ENCODE measurements at places on chromosomes 5 and 9. TPM values are rescaled to one million over a fixed set of nuclear protein-coding genes. Genes with fewer than 3 reads are reported as not detected.

The RNF180 gene
- not detected for polyA plus RNA-seq

The PLAC8L1 gene
- polyA plus RNA-seq = not detected

The SLC6A3 gene
- polyA plus RNA-seq = not detected

The TMEM171 gene
- not detected for polyA plus RNA-seq

The HAUS6 gene
- 3.7 TPM for polyA plus RNA-seq

The SPINK9 gene
- not detected for polyA plus RNA-seq

The GMCL2 gene
- not detected for polyA plus RNA-seq

The ENHO gene
- polyA plus RNA-seq = not detected

The RAPGEF6 gene
- polyA plus RNA-seq = 16.6 TPM

The SAXO1 gene
- not detected for polyA plus RNA-seq

The ZNF366 gene
- polyA plus RNA-seq = not detected

The PCDHA1 gene
- polyA plus RNA-seq = not detected

The CYLC2 gene
- polyA plus RNA-seq = not detected

The PRRX2 gene
- not detected for polyA plus RNA-seq

The ADCY2 gene
- not detected for polyA plus RNA-seq

The CCL21 gene
- not detected for polyA plus RNA-seq

The FRMPD1 gene
- not detected for polyA plus RNA-seq

The MYO10 gene
- polyA plus RNA-seq = not detected

The BTNL3 gene
- not detected for polyA plus RNA-seq

The PCDHB8 gene
- polyA plus RNA-seq = not detected

The CDHR2 gene
- polyA plus RNA-seq = not detected

The TXN gene
- polyA plus RNA-seq = 120 TPM

The WDR38 gene
- not detected for polyA plus RNA-seq

The FOXD4L5 gene
- not detected for polyA plus RNA-seq

The TMEM167A gene
- polyA plus RNA-seq = 51.6 TPM

The GRIN3A gene
- polyA plus RNA-seq = not detected

The PCDHA9 gene
- not detected for polyA plus RNA-seq

The OR1J2 gene
- polyA plus RNA-seq = not detected

The GPRIN1 gene
- polyA plus RNA-seq = 0.35 TPM

The RNF38 gene
- polyA plus RNA-seq = 18.5 TPM

The ZNF883 gene
- 1.2 TPM for polyA plus RNA-seq

The JAKMIP2 gene
- polyA plus RNA-seq = 0.14 TPM

The SLCO6A1 gene
- not detected for polyA plus RNA-seq
